ENCODE measurements at places on chromosomes 11 and 22. TPM values are rescaled to one million over a fixed set of nuclear protein-coding genes. Genes with fewer than 3 reads are reported as not detected.

The CLMP gene
- total RNA-seq = 7.1 TPM

The RHBDD3 gene
- 45.6 TPM for total RNA-seq

The PGA4 gene
- not detected for total RNA-seq

The MAPK8IP2 gene
- 0.58 TPM for total RNA-seq

The ACCS gene
- 11.4 TPM for total RNA-seq

The UBASH3B gene
- total RNA-seq = 49.8 TPM

The TEX12 gene
- 0.23 TPM for total RNA-seq

The TRIM51 gene
- not detected for total RNA-seq

The PAMR1 gene
- total RNA-seq = not detected

The RFPL1 gene
- not detected for total RNA-seq

The PRODH gene
- total RNA-seq = 1.0 TPM

DNA sequence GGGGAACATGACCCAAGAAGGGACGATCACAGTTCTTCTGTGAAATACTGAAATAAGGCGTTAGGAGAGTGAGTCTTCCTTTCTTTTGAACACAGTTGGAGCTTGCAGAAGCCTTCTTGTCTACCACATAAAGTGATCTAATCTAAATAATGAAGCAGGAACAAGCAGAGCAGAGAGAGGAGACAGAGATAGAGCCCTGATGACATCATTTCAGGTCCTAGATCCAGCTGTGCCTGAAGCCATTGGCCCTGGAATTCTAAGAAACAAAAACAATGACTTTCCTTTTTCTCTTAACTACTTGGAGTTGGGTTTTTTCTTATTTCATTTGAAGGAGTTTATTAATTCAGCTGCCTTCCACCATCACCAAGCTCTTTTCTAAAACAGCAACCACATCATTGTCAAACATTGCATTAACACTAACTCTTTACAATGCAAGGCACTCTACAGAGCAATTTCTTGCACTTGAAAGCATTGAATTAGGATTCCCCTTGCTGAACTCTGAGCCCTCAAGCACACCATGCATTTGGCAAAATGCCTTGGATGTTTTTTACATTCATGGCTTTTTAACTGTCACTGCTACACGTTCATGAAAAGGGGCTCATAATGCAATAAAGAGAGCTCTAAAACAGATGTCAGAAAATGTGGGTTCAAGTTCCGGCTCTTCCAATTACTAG lies 117.2 kb upstream of the TIMP3 start:
- DNase-seq = no peak

DNA sequence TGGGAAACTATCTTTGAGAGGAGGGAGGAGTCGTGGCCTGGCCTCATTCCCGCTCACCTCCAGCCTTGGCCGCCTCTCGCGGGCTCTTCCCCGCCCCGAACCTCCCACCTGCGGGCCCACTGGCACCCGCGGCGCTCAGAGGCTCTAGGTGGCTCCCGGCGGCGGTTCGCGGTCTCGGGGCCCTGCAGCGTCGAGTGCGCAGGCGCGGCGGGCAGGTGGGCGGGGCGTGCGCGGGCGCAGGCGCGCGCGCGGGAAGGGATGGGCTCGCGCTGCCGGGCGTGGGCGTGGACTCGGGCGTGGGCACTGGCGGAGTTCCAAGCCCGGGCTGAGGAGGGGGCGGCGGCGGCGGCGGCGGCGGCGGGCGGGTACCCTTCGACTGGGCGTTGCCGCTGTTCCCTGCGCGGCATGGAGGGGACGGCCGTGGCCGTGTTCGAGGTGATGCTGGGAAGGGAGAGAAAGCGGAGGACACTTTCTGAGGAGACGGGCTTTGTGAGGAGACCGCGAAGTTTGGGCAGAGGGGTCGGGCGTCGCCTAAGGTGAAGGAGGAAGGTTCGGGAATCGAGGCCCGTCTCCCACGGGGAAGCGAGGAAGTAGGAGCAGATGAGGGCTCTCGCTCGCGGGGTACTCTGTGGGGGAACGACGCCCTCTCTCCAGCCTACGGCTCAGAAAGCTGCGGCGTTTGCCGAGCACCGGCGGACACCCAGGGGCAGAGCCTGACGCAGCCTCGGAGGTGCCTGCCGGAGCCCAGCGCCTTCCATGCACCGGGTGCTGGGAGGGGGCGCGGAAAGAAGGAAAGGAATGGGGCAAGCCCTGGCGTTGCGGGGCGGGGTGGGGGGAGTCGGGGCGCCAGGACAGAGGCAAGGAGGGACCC lies 15.7 kb upstream of the SPTBN2 start:
- no peak for DNase-seq

- no peak for DNase-seq
These were observed 404.6 kb upstream of the CNTN5 start for GRCh38 chr11:98616098-98616655.

DNA sequence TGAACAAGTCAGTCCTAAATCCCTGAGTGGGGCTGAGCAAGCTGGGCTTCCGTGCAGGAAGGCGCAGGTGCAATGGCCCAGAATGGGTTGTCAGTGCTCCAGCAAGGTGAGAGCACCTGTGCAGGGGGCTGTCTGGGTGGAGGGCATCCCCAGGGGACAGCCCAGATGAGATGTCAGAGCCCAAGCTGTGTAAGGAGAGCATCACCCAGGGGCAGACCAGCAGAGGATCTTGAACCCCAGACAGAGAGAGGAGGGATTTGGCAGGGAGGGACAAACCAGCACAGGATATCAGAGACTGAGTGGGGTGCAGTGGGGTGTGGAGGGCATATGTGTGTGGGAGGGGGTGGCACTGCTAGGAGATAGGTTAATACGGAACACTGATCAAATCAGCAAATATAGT lies 114.9 kb upstream of the TMEM45B start:
- no peak for DNase-seq

- DNase-seq = no peak
These were observed 80.9 kb upstream of the CD44 start for GRCh38 chr11:35057926-35058668.

GRCh38 chr11:119421351-119421750 lies 1.6 kb downstream of the THY1 start:
- DNase-seq = no peak

- no peak for DNase-seq
These were observed 250.6 kb upstream of the TENM4 start for GRCh38 chr11:79691445-79691844.

- no peak for DNase-seq
These were observed 15.9 kb downstream of the INCENP start for GRCh38 chr11:62139526-62140303.

DNA sequence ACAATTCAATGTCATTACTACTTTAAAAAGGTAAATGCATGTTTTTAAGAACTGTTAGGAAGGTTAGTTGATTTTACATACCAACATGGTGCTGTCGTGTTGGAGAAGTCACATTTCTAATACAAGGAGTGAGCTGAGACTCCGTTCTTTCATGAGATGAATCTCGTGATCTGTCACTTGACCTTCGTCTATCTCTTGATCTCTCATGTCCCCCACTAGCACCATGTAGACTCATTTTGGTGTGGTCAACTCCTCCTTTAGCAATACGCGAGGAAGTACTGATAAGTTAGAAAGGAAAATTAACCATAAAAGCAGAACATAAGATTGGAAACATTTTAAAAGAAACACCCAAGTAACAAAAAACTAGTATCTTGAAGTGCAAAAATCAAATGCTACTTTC lies 41.5 kb downstream of the BTBD10 start:
- no peak for DNase-seq

- no peak for DNase-seq
These were observed 1.8 kb downstream of the TMEM86A start for GRCh38 chr11:18700375-18700774.

GRCh38 chr22:23012081-23012622 lies 58.2 kb upstream of the GNAZ start:
- no peak for DNase-seq

- DNase-seq = no peak
These were observed 29.7 kb downstream of the LRP4 start for GRCh38 chr11:46888636-46889035.

GRCh38 chr22:32446321-32446720 lies 17.9 kb downstream of the BPIFC start:
- no peak for DNase-seq

GRCh38 chr22:35274154-35274871 lies 17.0 kb downstream of the HMGXB4 start:
- DNase-seq = no peak

- no peak for DNase-seq
These were observed 1.3 kb downstream of the ELMOD1 start for GRCh38 chr11:107592231-107592590.

GRCh38 chr11:130535520-130535919 lies 87.1 kb downstream of the ADAMTS15 start:
- DNase-seq = no peak

GRCh38 chr11:210122-210802 lies 2.8 kb downstream of the RIC8A start:
- DNase-seq = no peak

GRCh38 chr11:116692318-116693101 lies 80.3 kb downstream of the BUD13 start:
- no peak for DNase-seq

DNA sequence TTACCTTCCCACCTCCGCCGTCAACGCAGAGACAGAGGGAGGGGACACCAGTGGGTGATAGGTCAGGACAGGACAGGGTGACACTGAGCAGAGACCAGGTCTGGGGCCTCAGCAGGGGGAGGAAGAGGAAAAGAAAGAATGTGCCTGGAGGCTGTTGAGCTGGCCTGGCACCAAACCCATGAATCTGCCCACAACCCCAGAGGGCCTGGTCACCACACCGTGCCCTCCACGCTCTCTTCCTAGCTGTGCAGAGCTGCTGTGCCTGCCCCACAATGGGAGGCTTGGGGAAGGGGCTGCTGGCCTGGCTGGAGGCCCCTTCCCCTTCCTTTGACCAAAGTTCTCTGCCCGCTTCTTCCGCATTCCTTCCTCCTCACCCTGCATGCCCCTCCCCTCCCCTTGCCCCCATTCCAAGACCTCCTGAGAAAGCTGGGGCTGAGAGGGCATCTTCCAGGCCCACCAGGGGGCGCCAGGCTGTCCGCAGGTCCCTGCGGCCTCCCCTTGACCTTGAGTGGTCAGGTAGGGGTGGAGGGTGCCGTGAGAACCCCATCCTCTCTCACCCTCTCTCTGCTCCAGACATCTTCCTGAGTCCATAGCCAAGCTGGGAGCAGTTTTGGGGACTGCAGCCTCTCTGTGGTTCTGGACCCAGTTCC lies 11.0 kb upstream of the CACNA1I start:
- DNase-seq = no peak

GRCh38 chr11:17775035-17775348 lies 40.4 kb downstream of the KCNC1 start:
- no peak for DNase-seq

DNA sequence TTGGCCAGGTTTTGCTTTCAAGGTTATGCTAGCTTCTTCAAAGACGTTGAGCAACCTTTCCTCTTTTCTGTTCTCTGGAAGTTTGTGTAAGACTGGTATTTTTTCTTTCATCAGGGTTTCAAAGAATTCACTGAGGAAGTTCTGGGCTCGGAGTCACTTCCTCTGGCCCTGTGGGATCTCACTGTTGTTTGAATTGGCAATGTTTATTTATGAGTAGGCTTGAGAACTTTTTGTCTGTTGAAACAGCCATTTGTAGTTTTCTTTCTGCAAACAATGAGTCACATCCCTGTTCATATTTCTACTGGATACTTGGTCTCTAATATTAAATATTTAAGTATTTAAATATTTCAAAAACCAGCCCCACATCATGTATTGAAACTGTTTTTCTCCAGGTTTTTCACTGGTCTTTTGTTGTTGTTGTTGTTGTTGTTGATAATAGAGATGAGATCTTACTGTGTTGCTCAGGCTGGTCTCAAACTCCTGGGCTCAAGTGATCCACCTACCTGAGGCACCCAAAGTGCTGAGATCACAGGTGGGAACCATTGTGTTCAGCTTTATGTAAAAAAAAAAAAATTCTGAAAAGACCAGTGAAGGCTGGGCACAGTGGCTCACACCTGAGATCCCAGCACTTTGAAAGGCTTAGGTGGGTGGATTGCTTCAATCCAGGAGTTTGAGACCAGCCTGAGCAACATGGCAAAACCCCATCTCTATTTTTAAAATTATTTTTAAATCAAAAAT lies 26.9 kb downstream of the SUSD2 start:
- peak; percentile 97 for DNase-seq

- DNase-seq = no peak
These were observed 160.1 kb upstream of the NECTIN1 start for GRCh38 chr11:119889111-119889510.

DNA sequence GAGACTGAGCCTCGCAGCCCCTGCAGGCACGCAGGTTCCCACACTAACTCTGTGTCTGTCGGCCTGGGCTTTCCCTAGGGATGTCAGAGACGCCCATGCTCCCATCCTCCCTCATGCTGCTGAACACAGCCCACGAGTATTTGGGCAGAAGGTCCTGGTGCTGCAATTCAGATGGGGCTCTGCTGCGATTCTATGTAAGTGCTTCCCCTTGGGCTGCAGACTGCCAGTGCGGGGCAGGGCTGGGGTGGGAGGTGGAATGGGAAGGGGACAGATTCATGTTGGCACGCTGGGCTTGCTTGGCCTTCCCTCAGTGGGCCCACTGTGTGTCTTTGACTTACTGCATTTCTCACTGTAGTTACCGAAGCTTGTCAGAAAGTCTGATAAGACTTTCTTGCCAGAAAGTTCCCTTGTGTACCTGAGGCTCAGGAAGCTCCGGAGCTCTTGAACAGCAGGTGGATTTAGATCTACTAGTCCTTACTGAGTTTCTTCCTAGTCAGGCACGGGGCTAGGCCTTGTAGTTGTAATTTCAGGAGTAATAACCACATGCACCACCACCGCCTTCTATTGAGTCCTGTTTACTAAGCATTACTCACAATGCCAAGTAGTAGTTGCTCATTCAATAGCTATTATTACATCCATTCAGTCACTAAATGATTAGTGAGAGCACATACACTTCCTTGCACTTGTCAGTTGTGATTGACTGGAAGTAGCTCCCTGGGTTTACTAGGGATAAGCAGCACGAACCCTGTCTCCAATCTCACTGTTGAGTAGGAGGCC lies 65.2 kb downstream of the CABIN1 start:
- no peak for DNase-seq

DNA sequence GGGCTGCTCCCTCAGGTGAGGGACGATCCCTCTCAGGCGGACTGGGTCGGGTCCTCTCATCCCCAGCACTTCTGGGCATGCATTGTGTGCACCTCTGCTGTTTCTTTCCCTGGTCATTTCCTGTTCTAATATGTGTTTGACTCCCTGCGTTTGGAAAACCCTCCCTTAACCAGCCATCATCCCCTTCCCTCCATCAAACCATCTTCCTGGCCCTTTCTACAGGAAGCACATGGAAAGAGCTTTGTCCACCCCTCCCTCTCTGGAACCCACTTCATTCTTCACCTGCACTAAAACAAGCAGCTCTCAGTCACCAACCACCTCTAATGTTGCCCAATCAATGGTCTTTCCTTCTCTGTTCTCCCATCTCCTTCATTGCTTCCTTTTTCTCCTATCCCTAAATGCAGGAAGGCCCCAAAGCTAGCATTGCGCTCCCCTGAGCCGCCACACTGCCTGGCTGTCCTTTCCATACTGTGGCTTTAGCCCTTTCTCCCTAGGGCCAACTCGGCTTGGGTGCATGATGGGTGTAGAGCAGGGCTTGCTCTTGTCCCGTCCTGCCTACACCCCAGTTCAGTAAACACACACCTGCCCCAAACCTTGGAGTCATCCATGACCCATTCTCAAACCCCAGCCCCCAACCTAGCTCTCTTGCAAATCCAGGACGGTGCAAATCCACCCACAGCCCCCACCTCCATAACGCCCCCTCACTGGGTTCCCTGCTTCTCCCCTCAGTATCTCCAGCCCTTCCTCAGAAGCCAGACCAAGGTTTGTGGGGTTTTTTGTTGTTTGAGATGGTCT lies 5.4 kb upstream of the GAS2L1 start:
- DNase-seq = no peak

- no peak for DNase-seq
These were observed 2.3 kb upstream of the TFIP11 start for GRCh38 chr22:26514419-26515161.

GRCh38 chr22:45731798-45732495 lies 60.3 kb downstream of the ATXN10 start:
- DNase-seq = no peak

GRCh38 chr22:32932176-32932575 lies 126.0 kb downstream of the SYN3 start:
- DNase-seq = no peak

Data from glomerular endothelial cell (primary cell).